ENCODE measurements at places on chromosomes 1 and 21.

GRCh38 chr1:179872558-179872957, 5.0 kb downstream of the TOR1AIP2 start:
- DNase-seq: no peak

DNA sequence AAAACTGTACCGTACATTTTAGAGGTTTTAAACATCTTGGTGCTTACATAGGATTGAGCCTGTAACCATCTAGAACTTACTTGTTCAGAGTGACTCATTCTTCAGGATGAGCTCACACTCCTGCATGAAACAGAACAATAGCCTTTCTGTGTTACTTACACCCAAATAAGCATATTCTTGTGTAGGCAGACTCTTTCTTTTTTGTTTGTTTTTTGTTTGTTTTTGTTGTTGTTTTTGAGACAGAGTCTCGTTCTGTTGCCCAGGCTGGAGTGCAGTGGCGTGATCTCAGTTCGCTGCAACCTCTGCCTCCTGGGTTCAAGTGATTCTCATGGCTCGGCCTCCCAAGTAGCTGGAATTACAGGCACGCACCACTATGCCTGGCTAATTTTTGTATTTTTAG, 3.8 kb upstream of the CA6 start:
- no peak for DNase-seq

DNA sequence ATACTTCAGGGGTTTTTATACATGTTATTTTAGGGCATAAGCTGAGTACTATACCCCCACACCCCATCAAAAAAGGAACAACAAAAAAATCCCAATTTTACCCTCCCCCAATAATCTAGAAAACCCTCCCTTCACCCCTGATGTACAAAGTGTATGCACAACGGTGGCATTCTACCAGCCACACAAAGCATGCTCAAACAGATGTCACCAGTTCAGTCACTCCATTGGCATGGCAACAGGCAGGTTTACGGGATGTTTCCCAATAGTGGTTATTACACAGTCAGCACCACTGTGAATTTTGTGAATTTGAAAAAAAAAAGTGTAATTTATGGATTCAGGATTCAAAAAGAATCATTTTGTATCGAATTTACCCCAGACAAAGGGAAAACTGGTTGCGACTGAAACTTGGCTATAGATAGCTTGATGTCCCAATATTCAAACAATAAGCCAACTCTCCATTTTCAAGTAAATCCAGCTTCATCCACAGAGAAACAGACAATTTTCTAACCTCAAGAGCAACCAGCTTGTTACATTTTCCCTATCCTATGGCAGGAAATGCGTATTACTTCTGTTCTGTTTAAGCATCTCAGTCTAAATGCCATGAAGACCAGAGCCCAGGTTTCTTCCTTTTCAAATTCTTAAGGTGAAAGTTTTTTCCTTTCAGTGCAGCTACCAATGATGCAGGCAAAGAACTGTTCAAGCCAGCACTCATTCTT, 34.0 kb upstream of the SLC45A3 start:
- DNase-seq: no peak

- peak; percentile 7 for DNase-seq
These were observed 576 bp downstream of the ZFP69 start for GRCh38 chr1:40477678-40478053.

DNA sequence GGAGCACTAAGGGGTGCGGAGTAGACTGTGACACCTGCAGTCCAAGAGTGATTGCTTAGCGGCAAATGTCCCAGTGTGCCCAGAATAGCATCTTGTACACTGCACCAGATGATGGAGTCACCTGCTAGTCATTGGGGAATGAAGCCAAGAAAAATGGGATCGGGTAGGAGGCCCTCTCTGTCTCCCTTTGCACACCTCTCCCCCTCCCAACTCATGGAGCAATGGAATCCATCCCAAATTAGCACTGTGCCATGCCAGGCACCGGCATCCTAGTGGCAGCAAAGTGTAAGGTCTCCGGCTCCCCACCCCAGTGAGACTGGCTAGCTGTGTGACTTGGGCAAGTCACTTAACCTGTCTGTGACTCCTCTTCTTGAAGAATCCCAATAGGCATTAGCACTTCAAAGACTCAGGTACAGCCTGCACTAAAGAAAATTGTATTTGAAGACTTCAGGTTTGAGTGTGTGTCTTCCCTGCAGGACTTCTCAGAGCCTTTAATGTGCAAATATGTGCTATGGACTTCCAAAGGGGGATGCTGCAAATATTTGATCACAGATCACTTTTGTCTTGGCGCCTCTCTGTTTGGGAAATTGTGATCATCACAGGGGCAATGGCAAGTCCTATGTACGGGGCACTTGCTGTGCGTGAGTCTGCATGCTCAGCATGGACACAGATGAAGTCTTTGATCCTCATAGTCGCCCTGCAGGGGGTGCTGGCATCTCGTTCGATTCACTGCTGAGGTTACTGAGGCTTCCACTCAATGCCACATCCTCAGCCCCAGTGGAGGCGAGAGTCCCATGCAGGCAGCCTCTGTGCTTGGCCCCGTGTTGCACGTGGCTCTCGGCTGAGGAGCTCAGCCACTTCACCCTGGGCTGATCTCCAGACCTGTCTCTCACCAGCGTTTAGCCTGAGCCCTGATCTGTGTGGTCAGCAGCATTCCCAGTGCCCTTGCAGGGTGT, 272.9 kb upstream of the C1orf174 start:
- DNase-seq: no peak

Measured in stimulated activated CD4-positive, alpha-beta T cell treated with anti-CD3 and anti-CD28 coated beads, Interleukin-1b, Interleukin-23, amount 100 ng/mL, for 4 hours (primary cell).